Fibroblast of skin of back (primary cell): ENCODE measurements at places on chromosomes 6 and 20.
A peak's percentile ranks its signal among the peaks of the same experiment; 100 is the strongest.

DNA sequence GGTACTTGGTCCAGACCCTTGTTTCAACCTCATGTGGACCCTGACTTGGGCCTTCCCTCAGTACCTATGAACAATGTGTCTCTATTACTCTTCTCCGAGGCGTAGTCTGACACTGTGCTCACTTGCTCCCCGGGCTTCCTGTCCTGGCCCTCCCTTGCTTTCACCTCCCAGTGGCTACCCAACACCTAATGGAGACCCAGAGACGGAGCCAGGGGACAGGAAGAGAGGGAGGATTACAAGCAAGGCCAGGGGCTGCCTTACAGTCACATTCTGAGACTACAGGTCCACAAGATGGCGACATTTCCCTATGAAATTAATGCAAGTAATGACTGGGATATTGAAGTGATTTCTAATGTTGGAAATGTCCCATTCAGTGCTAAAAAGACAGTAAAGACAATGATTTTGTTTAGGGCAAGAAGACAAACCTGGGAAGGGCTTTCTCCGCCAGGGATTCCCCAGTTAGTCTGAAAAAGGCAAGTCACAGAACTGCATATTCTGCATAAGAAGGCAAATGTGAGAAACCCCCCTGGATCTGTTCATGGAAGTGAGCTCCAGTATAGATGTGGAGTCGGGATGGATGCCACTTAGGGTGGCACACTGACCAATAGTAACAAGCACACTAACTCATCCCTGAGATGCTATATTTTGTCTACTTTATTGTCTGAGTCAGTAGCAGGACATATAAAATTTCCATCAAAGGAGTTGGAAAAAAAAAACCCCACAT, 44.0 kb upstream of the ZBTB24 start:
- DNase-seq: peak; percentile 71

GRCh38 chr6:149482545-149483333, 2.1 kb downstream of the ZC3H12D start:
- no peak for DNase-seq

DNA sequence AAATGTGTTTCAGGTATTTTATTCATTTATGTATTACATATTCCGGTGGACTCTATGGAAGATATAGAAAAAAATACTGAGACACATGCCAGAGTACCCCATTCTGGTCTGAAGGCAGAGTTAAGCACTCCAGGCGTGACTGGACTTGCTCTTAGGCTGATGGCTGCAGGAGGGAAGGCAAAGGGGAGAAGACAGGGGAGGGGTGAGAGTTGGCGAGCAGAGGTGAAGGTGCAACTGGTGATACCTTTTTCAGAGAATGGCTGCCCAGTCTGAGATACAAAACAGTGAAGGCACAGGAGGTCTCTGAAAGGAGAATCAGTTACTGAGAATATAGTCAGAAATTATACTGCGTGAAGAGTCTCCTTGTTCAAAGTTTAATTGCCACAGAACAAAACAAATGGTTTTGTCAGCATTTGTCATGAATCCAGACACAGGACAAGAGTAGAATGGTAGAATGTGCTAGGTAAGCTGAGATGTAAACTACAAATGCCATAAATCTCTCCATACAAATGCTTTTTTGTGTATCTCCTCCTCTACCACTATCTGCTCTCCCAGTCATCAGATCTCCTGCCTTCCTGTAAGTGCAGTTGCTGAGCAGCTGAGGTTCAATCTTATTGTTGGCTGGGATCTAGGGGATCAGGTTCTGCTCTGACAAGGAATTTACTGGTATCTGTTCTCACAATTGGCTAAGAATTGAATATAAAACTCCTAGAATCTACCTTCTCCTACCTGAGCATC, 104.2 kb upstream of the DST start:
- DNase-seq: no peak

DNA sequence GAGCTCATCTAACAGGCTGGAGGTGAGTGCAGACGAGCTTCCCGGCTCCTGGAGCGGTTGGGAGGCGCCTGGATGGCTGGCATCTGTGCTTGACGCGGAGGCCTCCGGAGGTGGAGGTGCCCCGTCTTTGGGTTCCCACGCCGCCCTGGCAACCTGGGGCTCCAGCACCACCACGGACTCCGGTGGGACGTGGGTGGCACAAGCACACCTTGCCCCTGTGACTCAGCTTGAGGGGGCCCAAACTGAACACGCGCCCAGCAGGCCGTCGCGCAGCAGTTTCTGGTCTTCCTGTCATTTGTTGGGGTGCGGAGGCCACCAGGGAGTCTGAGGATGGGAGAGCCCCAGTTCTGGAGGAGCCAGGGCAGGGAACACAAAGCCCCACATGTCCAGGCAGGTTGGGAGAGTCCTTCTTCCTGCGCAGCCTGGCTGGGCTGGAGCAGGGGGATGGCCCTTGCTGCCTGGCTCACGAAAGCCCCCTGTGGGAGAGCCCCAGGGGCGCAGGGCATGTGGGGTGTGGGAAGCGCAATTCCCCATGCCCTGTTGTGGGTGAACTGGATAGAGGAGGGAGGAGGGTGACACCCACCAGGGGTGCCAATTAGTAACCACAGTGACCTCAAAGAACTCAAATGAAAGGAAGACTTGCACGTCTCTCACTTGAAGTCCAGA, 1378.6 kb upstream of the DEFB115 start:
- DNase-seq: no peak

DNA sequence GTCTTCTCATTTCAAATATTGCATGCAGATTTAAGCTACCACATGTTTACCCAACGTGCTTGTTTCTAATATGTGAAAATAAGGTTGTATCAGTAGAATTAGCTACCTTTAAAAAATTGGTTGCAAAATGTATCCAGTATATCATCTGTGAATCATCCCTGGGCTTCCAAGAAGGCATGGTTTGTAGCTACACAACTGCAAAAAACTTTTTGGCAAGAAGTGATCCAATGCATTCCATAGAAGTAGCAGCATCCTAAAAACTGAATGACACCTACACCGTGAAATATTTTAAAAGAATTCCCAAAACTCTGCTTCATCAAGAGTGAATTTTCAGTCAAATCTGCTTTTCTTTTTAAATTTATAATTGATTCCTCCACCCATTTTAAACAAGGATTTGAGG, 89.1 kb downstream of the AIG1 start:
- DNase-seq: peak; percentile 38

DNA sequence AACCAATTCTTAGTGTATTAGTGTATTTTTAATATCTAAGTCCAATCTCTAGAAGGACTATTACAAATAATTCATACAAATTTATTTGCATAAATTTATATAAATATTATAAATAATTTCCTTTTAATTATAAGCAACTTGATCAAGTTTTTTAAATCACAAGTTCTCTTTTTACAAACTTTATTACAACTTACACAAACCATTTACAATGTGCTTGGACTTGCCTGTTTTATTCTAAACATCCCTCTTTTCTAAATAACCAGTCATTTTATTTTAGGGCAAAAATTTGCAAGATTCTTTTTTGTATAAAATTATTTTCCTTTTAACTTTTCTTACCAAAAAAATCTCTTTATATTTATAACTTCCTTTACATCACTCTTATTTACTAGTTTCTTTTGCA, 83.5 kb upstream of the SYNCRIP start:
- DNase-seq: no peak

GRCh38 chr20:19493794-19494495, 264.1 kb upstream of the RIN2 start:
- DNase-seq: no peak

DNA sequence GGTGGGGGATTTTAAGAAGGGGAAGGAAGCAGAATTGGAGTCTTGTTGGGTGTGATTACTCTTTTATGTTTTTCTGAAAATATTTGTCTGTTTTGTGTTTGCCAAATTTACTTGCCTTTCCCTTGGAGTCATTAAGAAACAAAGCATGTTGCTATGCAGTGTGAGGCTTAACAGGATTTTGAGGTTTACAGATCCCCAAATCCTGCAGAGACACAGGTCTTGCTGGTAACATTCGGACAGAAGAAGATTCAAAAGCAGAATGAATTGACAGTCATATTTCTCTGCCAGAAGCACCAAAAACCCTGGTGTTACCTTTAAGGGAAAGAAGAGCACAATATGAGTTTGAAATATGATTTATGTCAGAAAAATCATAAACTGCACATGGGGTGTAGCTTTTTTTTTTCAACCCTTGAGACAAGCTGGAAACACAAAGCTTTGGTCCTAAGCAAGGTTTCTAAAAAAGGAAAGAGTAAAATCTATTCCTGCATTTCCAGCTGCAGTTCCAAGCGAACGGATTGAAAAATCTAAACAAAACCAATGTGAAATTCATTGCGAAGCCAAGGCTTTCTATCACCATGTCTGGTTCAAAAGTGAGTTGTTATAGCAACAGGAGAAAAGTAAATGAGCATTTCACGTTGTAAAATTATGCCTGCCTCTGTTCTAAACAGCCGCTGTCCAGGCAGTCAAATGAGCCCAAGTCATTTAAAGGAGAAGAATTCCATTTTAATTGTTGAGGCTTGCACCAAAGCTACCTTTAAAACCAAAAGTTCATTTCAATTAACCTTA, 358.9 kb upstream of the SASH1 start:
- DNase-seq: no peak

DNA sequence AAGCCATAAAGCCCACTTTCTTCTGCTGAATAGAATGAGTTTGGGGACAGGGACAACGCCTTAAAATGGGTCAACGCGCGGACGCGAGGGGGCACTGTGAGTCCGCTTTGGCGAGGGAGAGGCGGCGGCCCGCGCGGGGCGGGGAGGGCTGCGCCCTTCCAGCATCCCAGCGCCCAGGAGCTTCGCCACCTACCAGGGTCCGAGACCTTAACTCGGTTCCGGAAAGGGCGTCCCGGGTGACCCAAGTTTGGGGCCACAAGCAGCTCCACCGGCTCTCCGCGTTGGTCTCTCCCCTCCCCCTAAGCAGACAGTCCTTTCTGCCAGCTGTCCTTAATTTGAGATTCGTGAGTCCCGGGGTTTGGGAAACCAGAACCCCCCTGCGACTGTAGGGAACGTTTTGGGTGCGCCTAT, 1.8 kb upstream of the SAMD5 start:
- peak; percentile 54 for DNase-seq

GRCh38 chr6:3176562-3177355, 19.4 kb upstream of the TUBB2A start:
- peak; percentile 87 for DNase-seq

DNA sequence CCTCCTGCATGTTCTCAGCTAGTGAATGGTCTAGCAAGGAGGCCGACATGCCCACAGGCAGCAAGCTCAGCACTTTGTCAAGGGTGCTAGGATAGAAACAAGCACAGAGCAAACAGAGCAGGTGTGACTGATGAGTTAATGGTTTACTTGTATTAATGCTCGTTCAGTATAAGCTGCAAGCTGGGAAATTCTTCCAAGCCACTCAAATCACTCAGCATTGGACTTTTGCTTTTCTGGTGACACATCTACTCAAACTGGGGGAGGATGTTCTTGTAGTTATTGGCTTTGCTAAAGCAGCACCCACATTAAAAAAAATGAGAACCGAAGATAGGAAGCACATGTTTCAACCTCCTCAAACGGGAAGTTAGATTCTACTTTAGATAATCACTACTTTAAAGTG, 43.1 kb upstream of the NEDD9 start:
- no peak for DNase-seq
